Activated T-helper 2 cell treated with anti-CD3 and anti-CD28 coated beads, Interferon-gamma antibody, Interleukin-2, Interleukin-4, amounts not matched to agents 10 μg/mL and 5 μg/mL and 100 μg/mL, durations not matched to agents 14 hours and 24 hours and 36 hours (primary cell): ENCODE measurements at places on chromosomes 12 and 14. TPM values are rescaled to one million over a fixed set of nuclear protein-coding genes. Genes with fewer than 3 reads are reported as not detected.

PUS1 gene
- total RNA-seq, result 71.2 and 79.2 TPM in 2 replicates

- DNase-seq, result peak; percentile 57
- peak overlapping the region; percentile 43 for H3K27ac ChIP-seq
- peaks cover 21% of the 10 kb centered on the region for H3K36me3 ChIP-seq
- peak overlapping the region; percentile 84 for H3K4me3 ChIP-seq
- peaks cover 7% of the 10 kb centered on the region for H3K27me3 ChIP-seq
Measured at GRCh38 chr14:23056145-23056955, 970 bp downstream of the CDH24 start.

SMIM41 gene
- 0.14 and 0.16 TPM in 2 replicates for total RNA-seq

- H3K27ac ChIP-seq, result no peak overlapping the region
- DNase-seq, result no peak
- H3K4me1 ChIP-seq, result peaks cover 3% of the 10 kb centered on the region
- H3K27me3 ChIP-seq, result peaks cover 5% of the 10 kb centered on the region
- no peaks in the 10 kb centered on the region for H3K36me3 ChIP-seq
Measured at GRCh38 chr12:80756875-80757274, 40.2 kb downstream of the MYF5 start.

DNA sequence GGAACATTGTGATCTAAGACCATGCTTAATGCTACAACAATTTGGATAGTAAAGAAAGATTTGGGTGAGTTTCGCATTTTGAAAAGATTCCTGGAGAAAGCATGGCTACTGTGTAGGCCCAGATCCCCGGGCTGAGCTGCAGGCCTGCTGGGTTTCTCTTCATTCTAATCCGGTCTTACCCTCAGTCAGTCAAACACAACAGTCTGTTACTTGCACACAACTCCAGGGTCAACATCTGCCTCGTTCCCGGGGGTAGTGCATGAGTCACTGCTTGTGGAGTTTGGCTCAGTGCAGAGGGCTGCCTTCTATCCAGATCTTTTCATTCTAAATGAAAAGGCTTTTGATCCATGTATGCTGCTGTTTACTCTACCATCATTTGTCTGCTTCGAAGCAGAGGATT, 60.4 kb upstream of the SEL1L start:
- H3K4me1 ChIP-seq, result no peaks in the 10 kb centered on the region
- no peak overlapping the region for H3K27ac ChIP-seq
- H3K36me3 ChIP-seq, result no peaks in the 10 kb centered on the region
- no peaks in the 10 kb centered on the region for H3K27me3 ChIP-seq
- no peak overlapping the region for H3K4me3 ChIP-seq

RERG gene
- total RNA-seq, result not detected in 2 replicates

DNA sequence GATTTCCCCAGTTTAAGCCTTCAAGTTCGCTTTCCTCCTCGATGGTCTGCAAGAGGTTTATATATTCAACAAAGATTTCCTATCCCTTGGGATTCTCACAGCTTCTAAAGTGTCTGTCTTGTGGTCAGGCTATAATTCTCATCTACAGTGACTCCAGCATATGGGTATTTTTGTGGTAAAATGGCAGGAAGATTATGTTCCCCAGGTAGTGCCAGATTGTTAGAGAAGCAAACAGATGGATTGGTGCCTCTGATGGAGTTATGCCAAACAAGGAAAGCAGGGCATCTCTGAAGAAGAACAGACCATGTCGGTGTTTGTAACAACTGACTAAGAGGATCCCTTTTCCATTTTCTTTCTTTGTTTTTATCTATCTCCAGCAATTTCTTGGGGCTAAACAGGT, 5.5 kb upstream of the CCDC175 start:
- no peak overlapping the region for H3K4me3 ChIP-seq
- no peaks in the 10 kb centered on the region for H3K36me3 ChIP-seq
- H3K4me1 ChIP-seq, result peaks cover 5% of the 10 kb centered on the region
- no peak for DNase-seq
- H3K27ac ChIP-seq, result no peak overlapping the region
- no peaks in the 10 kb centered on the region for H3K27me3 ChIP-seq

- H3K27ac ChIP-seq, result no peak overlapping the region
- no peaks in the 10 kb centered on the region for H3K36me3 ChIP-seq
- peaks cover 17% of the 10 kb centered on the region for H3K27me3 ChIP-seq
- H3K4me3 ChIP-seq, result no peak overlapping the region
- H3K4me1 ChIP-seq, result no peaks in the 10 kb centered on the region
Measured at GRCh38 chr12:31582155-31582554, 8.8 kb downstream of the DENND5B start.

DNA sequence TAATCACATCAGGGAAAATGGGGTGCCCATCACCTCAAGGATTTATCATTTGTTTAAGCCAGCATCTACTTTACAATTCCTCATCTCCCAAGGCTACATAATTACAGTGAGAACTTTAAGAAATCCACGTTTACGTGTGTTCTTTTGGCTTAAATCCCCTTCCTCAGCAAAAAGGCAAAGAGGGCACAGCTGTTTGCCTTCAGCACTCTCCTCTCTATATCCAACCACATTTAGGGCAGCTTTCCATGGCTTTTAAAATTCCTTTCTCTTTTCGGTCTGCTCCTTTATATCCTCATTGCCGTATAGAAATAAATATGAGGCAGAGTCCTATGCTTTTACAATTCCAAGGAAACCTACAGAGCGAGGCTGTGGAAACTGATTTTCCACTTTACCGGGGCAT, 175.9 kb downstream of the EMP1 start:
- no peak for DNase-seq
- no peak overlapping the region for H3K4me3 ChIP-seq
- no peaks in the 10 kb centered on the region for H3K4me1 ChIP-seq
- peaks cover 2% of the 10 kb centered on the region for H3K27me3 ChIP-seq
- H3K36me3 ChIP-seq, result no peaks in the 10 kb centered on the region

- no peak overlapping the region for H3K4me3 ChIP-seq
- H3K36me3 ChIP-seq, result no peaks in the 10 kb centered on the region
- no peaks in the 10 kb centered on the region for H3K4me1 ChIP-seq
Measured at GRCh38 chr14:57847096-57847495, 18.8 kb downstream of the SLC35F4 start.
